ENCODE measurements at places on chromosomes 7 and 10.

GRCh38 chr10:132258423-132258822 is 49.3 kb downstream of the STK32C start:
- DNase-seq, result no peak

- no peak for DNase-seq
Observed at GRCh38 chr7:51620706-51621105, 304.1 kb upstream of the COBL start.

GRCh38 chr7:103995554-103995953 is 6.1 kb upstream of the RELN start:
- no peak for DNase-seq

- no peak for DNase-seq
Observed at GRCh38 chr7:70432567-70433001, 699.4 kb upstream of the GALNT17 start.

- DNase-seq, result no peak
Observed at GRCh38 chr7:112022128-112022527, 184.1 kb downstream of the DOCK4 start.

DNA sequence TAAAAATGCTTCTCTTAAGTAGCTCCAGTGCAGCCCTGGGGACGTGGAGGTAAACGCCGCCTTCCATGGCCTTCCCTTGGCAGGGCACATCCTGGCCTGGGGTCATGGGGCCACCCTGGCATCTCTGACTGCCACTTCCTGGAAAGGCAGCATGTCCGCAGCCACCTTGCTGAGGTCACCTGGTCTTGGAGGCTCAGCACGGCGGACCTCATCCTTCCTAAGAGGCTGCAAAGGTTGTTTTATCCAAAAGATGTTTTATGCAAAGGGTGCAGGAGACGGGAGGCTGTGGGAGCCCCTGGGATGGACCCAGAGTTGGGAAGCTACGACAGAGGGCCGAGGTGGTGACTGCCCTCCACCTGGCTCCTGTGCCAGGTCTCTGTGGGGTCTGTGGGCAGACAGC is 106.0 kb downstream of the TCERG1L start:
- no peak for DNase-seq

DNA sequence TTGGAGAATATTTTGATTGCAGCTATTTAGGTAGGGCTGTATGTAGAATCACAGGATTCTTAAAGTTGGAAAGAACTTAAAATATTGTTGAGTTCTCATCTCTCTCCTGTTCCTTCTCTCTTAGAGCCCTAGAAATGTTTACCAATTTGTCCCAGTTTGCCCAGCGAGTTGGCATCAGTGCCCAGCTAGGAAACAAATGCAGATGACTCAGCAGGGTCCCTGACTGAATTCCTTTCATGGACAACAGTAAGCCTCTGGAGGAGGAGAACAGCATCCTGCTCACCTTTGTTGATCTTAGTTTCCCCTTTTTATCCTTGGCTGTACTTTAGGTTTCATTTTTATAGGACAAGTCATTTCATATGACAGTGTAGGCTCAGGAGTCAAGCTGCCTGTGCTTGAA is 89.3 kb downstream of the SEC23IP start:
- DNase-seq, result no peak

DNA sequence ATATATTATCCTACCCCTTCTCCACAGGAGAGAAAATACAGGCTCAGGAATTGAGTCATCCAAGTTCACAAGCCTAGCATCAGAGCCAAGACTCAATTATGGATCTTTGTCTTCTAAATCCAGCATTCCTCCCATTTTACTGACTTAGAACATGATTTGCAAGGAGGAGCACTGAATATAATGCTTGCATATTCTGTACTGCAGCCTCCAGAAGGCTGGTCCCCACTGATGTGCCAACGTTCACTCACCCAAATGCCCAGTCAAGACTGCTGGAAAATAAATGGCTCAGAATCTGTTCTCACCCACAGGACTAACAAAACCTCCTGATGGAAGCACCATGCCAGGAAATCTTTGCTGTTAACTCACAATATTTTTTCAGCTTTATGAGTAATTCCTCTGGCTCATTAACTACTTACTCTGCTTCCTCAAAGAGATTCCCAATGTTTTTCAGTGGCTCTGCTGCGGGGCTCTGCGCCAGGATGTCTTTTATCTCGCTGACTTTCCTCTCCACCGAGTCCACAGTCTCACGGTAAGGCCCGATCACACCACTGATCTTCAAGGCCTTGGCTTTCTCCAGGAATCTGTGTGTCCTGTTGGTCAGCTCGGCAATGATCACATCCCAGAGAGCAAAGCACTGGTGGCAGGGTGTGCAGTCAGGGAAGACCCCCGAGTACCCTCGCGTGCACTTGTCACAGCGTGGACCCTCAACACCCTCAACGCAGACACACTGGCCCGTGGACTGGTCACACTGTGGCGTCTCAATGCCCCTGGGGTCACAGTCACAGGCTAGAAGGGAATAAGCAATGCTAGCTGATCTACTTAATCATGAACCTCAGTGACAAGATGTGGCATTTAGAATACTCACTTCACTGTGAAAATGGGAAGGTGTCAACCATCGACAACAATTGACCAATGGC is 48.8 kb downstream of the DLD start:
- DNase-seq, result no peak

GRCh38 chr7:113810080-113810744 is 108.6 kb downstream of the PPP1R3A start:
- no peak for DNase-seq

DNA sequence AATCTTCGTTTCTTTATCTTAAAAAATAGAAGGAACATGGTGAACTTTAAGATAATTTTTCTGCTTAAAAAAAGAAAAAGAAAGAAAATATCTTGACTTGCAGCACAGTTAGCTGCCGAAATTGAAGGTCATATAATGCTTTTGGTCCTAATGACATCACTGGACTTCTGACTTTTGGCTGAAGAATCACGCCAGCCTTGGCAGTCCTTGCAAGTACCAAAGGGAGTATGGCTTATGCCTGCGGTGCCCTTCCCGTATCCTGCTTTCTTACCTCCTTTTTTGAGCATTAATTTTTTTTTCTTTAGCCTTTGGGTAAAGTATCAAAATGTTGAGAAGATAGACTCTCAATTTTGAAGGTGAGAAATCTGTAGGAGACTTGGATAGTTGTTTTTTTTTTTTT is 7.0 kb downstream of the BMPR1A start:
- no peak for DNase-seq

DNA sequence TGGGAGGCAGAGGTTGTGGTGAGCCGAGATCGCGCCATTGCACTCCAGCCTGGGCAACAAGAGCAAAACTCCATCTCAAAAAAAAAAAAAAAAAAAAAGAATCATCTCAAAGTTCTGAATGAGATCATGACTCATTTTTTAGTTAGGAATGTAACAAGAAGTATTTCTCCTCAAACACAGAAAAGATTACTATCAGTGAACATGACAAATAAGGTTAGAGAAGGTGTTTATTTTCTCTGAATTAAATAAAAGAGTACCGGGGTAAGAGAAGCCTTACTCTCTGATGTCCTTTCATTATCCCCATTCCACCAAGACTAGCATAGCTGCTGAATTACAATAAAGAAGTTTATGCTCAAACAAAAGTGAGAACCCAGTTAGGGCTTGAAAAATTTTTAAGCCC is 50.1 kb downstream of the IPMK start:
- DNase-seq, result no peak

- DNase-seq, result no peak
Observed at GRCh38 chr7:117132321-117133120, 179.2 kb downstream of the ST7 start.

DNA sequence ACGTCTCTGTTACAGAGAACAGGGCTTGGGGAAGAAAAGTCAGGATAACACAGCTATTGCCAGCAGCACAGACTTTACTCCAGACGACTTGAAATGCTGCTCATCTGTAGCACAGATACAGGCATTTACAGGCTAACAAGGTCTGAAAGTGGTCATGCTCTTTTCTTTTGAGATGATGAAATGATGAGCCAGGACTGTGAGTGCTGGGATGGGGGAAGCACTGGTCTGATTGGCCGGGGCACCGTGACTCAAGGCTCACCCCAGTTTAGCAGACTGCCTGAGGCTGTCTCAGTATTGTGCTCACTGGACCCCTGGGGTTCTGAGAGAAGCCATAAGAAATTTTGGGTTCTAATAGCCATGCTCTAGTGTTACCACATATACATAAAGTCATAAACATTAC is 12.4 kb downstream of the SMKR1 start:
- DNase-seq, result no peak

DNA sequence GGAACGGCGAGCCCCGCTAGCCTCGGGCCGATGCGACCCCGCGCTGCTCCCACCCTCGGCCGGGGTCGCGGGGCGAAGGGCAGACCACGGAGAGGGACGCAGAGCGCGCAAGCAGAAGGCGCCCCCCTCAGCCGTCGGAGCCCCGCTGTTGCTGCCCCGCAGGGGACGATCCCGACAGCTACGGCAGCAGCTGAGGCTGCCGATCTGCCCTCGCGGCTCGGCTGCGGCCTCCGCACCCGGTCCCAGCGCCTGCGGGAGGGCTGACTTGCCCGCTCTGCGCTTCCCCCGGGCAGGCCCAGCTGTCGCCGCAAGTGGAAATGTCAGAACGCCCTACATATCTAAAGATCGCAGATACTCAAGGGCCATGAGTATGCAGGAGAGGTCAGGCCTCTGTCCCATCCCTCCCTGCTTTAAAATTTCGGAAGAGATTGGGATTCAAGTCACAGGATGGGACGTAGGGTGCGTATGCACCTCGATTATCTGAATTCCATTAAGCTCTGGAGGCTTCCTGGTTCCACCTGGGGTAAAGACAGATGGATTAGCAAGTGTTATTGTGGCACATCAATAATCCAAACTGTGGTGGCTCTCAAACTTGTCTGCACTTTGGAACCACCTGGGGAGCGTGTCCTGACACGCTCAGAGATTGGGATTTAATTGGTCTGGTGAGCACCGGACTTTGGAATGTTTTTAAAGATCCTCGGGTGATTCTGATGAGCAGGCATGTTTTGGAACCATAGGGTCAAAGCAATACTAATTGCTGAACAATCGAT is at the start of gene CRPPA:
Gene CRPPA (minus strand): TSS at position 206 of the 770 bp plus-strand sequence. CDS start 216 bp downstream, outside the sequence.
- DNase-seq, result no peak

DNA sequence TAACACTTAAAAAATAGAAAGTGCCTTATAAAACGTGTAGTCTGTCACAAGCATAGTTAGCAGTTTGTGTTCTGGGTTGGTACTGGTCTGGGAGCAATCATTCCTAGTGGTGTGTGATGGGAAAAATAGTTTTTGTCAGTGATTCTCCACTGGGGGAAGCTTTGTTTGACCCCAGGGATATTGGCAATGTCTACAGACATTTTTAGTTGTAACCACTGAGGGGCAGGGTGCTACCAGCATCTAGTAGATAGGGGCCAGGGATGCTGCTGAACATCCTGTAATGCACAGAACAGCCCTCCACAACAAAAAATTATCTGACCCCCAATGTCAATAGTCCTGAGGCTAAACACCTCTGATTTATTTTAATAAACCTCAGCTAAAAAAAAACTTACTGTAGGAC is 51.6 kb upstream of the CREB5 start:
- no peak for DNase-seq

GRCh38 chr7:136803028-136803427 is 65.4 kb upstream of the CHRM2 start:
- DNase-seq, result no peak

DNA sequence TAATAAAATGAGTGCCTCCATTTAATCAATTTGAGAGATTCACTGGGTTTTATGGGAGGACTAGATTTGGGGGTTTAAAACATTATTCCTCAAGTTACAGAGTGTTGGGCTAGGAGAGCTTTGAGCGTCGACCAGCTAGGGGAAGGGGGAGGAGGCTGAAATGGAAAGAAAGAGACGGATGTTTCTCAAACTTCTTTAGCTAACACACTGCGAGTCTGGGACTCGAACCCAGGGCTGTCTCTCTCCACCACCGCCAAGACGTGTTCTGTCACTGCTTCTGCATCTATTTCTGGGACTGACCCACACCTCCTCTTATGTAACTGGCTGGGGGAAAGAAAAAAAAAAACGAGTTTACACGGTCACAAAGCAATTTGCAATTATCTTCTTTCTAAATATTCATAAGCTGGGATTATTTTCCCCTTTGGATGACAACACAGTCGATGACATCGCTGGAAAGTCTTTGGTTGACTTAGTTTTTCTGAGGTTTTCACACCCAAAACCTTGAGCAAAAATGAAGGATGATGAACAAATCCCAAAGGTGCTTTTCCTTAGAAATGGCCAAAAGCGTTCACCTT is 27.2 kb downstream of the CHST15 start:
- no peak for DNase-seq

GRCh38 chr10:11602919-11603523 is 8.4 kb downstream of the USP6NL start:
- DNase-seq, result no peak

- DNase-seq, result no peak
Observed at GRCh38 chr7:75662579-75663301, 76.0 kb downstream of the HIP1 start.

DNA sequence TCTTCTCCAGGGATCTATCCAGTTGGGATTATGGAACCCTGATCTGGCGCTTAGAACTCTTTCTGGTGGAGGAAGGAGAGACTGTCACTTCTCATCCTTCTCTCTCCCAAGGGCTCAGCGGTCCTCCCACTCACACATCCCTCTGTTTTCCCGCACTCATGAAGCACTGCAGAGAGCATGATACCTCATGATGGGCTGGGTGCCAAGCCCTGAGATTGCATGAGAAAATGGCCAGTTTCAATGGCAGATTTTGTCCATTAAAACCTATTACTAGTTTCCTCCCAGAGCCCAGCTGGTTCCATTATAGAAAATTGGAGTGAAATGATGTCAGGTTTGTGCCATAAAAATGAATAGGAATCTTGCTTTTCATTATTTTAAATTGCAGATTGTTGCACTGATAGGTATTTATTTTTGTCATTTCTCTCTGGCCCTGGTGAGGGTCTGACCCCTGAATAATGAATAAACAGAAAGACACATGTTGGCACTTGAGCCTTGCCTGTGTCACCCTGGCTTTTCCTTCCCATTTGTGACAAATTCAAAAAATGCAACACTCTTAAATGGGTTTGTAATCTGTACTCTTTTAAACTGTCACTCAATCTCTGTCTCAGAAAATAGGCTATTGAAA is 1151.1 kb downstream of the TYW1 start:
- no peak for DNase-seq

- no peak for DNase-seq
Observed at GRCh38 chr7:95209788-95210187, 114.5 kb downstream of the PON1 start.

DNA sequence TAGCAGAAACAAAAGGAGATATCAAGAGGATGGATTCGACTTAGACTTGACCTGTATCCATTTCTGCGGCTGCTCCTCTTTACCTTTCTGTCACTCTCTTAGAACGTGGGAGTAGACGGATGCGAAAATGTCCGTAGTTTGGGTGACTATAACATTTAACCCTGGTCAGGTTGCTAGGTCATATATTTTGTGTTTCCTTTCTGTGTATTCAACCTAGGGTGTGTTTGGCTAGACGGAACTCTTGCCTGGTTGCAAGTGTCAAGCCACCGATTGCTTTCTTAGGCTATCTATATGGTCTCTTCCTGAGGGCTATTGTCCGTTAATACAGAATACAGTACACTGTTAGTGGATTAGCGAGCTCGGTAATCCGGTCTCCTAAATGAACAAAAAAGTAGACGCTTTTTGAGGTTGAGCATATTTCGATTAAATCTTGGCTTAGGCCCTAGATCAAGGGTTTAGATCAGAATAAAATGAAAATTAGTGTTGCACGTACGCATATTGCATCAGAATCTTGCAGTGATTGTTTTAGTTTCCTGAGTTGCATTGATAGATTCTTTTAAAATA is 1.2 kb downstream of the PTEN start:
- no peak for DNase-seq

GRCh38 chr10:23543691-23544380 is 105.0 kb downstream of the OTUD1 start:
- no peak for DNase-seq

GRCh38 chr7:50267525-50268041 is 36.9 kb upstream of the IKZF1 start:
- DNase-seq, result no peak

Data from esophagus squamous epithelium (tissue), 5 donors.